Gastroesophageal sphincter (tissue), 4 donors: ENCODE measurements at places on chromosomes 11 and 22. TPM values are rescaled to one million over a fixed set of nuclear protein-coding genes. Genes with fewer than 3 reads are reported as not detected.

DNA sequence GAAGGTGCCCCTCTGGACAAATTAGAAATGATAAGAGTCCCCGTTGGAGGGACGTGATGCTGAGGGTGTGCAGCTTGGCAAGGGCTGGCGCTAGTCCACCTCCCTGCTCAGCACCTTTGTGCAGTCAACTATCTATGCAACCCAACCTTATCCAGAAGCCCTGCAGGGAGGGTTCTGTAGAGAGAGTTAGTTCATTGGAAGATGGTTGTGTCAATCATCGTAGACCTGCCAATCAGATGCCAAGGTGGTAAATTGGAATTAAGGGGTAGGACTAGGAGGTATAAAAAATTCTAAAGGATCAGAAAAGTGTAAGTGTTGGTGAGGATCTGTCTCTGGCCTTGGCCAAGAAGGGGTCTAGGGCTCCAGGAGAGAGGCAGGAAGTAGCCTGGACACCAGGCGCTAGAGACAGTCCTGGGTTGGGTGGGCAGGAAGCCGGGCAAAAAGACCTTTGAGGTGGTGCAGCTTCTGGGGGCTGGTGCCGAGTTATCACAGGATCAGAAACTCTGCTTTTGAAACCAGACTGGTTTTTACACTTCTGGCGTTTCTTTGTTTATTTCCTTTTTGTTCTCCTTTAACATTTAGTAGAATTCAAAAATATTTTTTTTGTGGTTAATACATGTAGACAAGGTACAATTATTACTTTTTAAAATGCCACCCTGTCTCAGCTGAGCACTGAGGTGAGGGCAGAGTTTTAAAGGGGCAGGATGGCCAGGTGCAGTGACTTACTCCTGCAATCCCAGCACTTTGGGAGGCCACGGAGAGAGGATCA lies 1.6 kb downstream of the C1QTNF6 start:
- no peak for ATAC-seq

Gene NCR3LG1
- 4.5 TPM for total RNA-seq

GRCh38 chr11:106159836-106160235 lies 82.4 kb downstream of the AASDHPPT start:
- ATAC-seq = no peak

DNA sequence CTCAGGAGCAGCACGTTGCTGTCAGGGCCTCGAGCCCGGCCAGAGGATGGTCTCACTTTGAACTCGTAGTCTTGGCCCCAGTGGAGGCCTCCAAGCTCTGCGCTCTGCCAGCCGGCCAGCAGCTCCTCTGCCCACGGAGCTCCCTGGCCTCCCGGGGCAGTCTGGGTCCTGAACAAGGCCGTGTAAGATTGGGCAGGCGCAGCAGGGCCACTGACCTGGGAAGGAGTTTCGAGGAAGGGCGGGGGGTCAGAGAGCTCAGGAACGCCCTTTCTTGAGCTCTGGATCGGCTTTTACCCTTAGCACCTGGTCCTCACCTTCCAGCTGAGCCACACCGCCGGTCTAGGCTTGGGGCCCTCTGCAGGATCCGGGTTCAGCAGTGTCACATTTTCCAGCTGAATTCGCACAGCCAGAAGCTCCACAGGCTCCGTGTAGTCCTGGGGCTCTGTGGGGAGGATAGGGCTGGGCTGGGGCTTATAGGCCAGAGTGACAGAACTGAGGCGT lies 2.1 kb downstream of the ROBO4 start:
- ATAC-seq = no peak

- ATAC-seq = no peak
Measured at GRCh38 chr22:24437741-24438328, 10.4 kb downstream of the ADORA2A start.

DNA sequence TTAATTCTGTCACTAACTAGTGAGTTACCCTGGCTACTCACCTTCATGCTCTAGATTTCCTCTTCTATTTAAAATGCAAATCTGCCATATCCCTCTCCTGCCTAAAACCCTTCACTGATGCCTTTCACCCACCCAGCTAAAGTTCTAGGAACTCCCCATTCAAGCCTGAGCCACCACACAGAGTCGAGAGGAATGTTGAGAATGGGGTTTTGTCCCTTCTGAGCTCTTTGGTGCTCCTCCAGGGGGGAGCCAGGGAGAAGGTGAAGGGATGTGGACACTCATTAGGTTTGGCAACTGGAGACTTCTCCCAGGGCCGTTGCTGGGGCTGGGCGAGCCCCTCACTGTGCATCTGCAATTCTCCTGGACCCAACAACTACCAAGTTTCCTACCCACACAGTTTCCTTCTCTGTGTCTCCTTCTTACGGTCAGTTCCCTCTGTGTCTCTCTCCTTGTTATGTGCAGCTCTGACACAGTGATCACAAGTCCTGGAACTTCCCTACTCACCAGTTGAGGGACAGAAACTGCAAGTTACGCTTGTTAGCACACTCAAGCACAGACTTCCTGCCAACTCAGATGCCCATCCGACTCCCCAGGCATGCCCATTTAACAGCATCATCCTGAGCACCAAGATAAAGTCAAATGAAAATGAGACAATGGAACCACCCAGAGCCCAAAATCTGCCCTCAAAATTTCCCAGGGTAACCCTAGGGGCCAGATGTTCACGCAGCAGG lies 6.5 kb upstream of the IL10RA start:
- ATAC-seq = peak; percentile 28

DNA sequence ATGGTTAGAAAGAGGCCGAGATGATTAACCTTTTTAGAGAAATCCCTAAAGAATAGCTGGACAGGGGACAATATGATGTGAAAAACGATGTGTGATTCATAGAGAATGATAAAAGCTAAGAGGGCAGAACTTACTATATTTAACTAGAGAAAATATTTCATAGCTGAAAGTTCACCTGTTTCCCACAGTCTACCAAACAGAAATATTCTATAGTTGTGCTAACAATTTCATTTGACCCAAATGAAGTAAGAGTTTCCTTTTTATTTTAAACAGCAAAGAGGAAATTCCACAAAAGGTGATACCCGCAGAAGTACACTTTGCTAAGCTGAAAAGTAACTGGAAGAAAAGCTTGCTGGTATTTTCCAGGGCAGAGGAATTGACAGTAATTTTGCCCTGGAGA lies 26.7 kb downstream of the ALKBH8 start:
- ATAC-seq = no peak

- ATAC-seq = no peak
Measured at GRCh38 chr11:114892381-114893197, 214.3 kb downstream of the NXPE2 start.

DNA sequence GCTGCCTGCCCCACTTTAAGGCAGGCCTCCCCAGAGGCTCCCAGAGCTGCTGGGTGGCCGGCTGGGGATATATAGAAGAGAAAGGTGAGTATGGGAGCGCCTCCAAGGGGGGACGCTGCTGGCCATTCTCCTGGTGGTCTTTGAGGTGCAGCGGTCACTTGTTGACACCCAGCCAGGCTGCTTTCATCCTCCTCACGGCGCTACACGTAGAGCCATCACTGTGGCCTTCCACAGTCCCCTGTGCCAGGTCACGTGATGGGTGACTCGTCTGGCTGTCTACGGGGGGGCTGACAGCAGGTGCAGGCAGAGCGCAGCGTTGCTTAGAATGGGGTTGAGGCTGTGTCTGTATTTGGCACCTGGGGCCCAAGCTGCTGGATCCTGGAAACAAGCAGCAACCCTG lies 1.9 kb downstream of the ACR start:
- ATAC-seq = no peak

Gene PHLDA2
- total RNA-seq = 5.0 TPM

DNA sequence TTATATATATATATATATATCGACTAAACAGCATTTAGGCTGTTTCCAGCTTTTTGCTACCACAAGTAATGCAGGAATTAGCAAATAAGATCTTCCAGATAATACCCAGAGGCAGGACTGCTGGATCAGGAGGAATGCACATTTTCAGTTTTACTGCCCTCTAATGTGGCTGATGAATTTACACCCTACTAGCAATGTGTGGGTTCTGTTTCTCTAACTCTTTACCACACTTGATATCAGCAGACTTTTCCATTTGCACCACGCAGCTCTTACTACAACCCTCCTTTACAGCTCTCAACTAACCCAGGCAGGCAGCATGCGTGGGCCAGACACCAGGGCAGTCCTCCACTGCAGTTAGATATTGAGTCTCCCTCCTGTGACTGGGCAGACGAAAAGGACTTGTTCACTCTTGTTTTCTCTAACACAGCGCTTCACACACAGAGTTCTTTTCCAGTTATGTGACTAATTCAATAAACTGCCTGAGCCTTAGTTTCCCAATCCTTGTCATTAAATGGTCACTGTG lies 67.7 kb downstream of the IGLL5 start:
- no peak for ATAC-seq

DNA sequence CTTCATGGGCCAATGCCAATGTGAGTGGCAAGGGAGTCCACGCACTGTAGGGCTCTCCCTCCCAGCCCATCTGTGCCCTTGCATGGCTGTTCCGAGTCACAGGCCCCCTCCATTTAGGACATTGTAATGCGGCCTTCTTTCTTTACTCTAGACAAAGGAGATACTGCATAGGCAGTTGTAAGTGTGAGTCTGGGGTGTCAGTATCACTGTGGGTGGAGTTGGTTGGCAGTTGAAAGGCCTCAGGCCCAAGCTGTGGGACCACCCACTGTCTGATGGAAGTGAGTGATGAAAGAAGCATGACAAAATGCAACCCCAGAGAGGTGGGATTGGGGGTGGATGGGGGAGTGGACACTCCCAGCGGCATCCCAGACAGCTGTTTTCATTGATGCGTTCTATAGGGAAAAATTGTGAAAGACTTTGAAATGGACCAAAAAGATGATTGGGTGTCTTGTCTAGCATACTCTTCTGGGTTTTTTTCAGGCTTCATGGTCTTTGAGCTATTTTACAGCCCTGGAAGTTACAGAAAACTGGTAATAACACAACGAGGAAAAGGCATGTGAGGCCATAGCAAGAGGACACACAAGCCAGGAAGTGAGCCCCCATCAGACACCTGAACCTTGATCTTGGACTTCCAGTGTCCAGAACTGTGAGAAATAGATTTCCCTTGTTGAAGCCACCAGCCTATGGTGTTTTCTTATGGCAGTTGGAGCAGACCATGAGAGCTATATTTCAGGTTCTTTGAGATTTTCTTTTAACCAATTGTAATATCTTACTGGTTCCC lies 114.6 kb downstream of the NECTIN1 start:
- no peak for ATAC-seq

Gene CASP1
- total RNA-seq = 9.2 TPM

GRCh38 chr22:19714312-19715187 lies at the start of gene SEPTIN5:
SEPTIN5 (plus strand) TSS chr22:19714503; CDS start chr22:19714589, 86 bp downstream.
- peak; percentile 23 for ATAC-seq

GRCh38 chr11:2205214-2205720 lies 33.7 kb upstream of the TH start:
- no peak for ATAC-seq

Gene PHF21B
- total RNA-seq = 5.1 TPM

DNA sequence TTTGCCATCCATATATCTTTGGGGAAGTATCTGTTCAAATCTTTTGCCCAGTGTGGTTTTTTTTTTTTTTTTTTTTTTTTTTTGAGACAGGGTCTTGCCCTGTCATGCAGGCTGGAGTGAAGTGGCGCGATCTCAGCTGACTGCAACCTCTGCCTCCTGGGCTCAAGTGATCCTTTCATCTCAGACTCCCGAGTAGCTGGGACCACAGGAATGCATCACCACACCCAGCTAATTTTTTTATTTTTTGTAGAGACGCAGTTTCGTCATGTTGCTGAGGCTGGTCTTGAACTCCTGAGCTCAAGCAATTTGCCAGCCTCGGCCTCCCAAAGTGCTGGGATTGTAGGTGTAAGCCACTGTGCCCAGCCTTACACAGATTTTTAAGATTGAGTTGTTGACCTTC lies 4.8 kb upstream of the FAM118A start:
- ATAC-seq = no peak

Gene LARGE1
- 51.6 TPM for total RNA-seq

- no peak for ATAC-seq
Measured at GRCh38 chr11:83259559-83259958, 26.6 kb downstream of the CCDC90B start.

- ATAC-seq = no peak
Measured at GRCh38 chr11:41519696-41520095, 60.2 kb upstream of the LRRC4C start.

DNA sequence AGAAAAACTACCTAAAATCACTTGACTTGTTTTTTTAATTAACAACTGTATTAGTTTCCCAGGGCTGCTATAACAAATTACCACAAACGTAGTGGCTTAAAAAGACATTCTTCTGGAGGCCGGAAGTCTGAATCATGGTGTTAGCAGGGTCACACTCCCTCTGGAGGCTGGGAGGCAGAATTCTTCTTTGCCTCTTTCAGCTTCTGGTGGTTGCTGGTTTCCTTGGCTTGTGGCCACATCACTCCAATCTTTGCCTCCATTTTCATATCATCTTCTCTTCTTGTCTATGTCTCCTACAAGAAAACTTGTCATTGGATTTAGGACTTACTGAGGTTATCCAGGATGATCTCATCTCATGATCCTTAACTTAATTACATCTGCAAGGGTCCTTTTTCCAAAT lies 7.4 kb upstream of the INCENP start:
- ATAC-seq = no peak

DNA sequence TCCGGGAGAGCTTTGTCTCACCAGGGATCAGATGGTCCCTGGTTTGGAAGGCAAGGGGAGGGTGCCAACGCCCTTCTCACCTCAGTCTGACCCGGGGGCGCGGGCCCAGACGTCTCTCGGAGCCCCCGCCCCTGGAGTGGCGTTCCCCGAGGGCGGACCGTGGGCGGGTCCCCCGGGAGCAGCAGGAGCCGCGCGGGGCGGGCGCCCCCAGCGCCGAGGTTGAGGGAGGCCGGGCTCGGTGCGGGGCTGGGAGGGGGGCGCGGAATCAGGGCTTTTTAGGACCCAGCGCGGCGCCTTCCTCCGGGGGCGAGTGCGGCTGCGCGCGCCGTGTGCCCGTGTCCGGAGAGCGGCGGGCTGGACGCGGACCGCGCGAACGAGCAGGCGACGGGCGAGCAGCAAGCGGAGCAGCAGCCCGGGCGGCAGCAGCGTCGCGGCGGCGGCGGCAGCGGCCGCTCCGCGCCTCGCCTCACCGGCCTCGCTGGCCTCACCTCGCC lies at the start of gene KCNC1:
Gene KCNC1, plus strand, starts transcription at position 364 of the 494 bp plus-strand sequence. CDS start 1,222 bp downstream, outside the sequence.
- peak; percentile 48 for ATAC-seq

Gene MMP7
- not detected for total RNA-seq

Gene CD248
- total RNA-seq = 68.2 TPM

- no peak for ATAC-seq
Measured at GRCh38 chr11:70578831-70579230, 180.5 kb downstream of the CTTN start.

- ATAC-seq = peak; percentile 46
Measured at GRCh38 chr11:18731949-18732821, 6.2 kb upstream of the IGSF22 start.

Gene KCNQ1OT1
- total RNA-seq = 3.3 TPM

GRCh38 chr11:12211331-12212065 lies 101.1 kb downstream of the MICAL2 start:
- no peak for ATAC-seq

Gene OR8D4
- not detected for total RNA-seq

Gene SMIM38
- 1.3 TPM for total RNA-seq

- ATAC-seq = no peak
Measured at GRCh38 chr22:34239421-34239820, 319.1 kb upstream of the LARGE1 start.

Gene NCAM1
- 193 TPM for total RNA-seq

GRCh38 chr22:37560608-37561211 lies 430 bp downstream of the CDC42EP1 start:
- peak; percentile 34 for ATAC-seq

Gene CNIH2
- not detected for total RNA-seq

Gene CYP2D6
- total RNA-seq = 0.40 TPM
